ENCODE measurements at places on chromosomes 2 and 18.

- DNase-seq = no peak
Observed at GRCh38 chr2:11161747-11162146, 6.5 kb downstream of the SLC66A3 start.

- no peak for DNase-seq
Observed at GRCh38 chr2:27496357-27497287, at the start of gene GCKR. Gene GCKR (plus strand): TSS chr2:27496839. CDS start chr2:27496905, 66 bp downstream.

DNA sequence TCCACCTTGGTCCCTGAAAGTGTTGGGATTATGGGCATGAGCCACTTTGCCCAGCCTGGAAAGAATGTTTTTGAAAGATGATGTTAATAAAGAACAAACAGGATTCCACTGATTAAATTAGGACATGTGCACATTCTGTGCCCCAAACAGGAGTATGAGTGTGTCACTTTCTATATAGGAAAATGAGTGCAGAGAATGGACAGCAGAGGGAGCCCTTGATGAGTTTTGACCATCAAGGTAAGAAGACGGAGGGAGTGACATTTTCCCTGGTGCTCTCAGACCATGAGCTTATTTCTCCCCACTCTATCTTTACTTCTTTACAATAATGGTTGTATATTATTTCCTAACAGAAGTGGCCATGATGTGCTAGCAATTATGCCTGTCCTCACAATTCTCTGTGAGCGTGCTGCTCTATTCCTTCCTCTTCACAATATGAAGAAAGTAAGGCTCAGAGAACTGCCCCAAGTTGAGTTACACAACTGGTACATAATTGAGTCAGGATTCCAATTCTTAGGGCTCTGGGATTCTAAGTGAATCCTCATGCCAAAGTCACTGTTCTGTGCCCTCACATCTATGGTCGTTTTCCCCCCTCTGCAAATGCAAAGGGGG, 20.6 kb downstream of the RPL37A start:
- DNase-seq = peak; percentile 71

DNA sequence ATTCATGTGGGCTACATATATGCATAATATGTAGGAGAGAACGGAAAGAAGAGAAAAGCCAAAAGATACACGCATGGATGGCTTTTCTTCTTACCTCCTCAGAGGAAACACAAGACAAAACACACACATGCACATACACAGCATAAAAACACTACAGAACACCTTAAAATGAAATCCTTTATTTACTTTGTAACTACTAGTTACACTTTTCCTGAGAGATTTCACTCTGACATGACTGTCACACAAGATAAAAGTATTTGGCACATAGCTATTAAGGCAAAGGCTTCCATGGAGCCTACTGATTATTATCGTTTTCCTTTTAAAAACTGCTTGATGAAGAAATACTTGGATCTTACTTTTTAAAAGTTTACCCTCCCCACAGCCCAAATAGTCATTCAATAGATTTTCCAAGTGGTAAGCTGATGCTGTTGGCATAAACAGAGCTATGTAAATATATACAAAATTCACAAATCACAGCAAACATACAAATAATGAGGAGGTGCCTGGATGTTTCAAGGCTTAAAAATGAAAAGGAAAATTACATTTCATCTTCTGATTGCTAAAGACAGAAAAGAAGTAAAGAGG, 8.6 kb downstream of the ZEB2 start:
- DNase-seq = no peak

DNA sequence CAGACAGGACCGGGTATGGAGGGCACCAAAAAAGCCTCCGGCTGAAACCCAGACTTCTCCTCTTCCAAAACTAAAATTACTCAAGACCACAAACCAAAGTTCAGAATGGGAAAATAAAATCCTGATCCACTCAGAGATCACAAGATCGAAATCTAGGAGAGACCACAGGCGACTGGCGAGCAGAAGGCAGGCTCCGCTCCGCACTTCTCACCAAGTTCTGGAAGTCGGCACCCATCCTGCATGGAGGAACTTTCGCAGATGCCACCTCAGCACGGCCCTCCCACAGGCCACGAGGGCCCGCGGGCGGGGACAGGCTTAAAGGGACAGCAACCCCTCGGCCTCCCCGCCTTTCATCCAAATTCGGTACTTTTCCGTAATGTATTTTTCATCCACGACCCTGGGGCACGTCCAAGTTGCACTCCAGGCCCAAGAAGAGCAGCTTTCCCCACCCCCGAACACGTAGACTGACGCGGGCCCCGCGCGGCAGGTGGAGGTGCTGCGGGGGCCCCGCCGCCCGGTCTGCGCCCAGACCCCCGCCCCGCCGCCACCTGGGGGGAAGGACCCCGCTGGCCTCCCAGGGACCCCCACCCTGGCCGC, 43.7 kb downstream of the HDLBP start:
- no peak for DNase-seq

DNA sequence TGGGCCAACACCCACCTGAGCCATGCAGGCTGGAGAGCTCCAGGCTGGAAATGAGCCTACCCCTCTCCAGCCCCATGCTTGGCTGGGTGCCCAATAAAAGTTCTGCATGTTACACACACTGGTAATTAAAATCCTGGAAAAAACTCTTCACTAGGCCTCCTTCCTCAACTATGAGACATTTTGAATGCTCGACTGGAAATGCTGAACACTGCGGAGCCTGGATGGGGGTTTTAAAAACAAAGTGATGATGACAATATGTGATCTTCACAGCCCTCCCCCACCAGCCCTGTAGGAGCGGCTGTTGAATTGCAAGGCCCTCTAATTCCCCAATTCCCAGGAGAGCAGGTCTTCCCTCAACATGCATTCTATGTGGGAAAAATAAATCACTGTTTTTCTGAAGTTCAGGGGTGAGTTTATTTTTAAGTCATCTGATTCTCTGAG, 179.2 kb downstream of the TTC32 start:
- DNase-seq = no peak

GRCh38 chr2:147659051-147659450, 185.8 kb upstream of the ACVR2A start:
- DNase-seq = no peak

GRCh38 chr2:36296798-36297197, 58.8 kb upstream of the CRIM1 start:
- DNase-seq = no peak

DNA sequence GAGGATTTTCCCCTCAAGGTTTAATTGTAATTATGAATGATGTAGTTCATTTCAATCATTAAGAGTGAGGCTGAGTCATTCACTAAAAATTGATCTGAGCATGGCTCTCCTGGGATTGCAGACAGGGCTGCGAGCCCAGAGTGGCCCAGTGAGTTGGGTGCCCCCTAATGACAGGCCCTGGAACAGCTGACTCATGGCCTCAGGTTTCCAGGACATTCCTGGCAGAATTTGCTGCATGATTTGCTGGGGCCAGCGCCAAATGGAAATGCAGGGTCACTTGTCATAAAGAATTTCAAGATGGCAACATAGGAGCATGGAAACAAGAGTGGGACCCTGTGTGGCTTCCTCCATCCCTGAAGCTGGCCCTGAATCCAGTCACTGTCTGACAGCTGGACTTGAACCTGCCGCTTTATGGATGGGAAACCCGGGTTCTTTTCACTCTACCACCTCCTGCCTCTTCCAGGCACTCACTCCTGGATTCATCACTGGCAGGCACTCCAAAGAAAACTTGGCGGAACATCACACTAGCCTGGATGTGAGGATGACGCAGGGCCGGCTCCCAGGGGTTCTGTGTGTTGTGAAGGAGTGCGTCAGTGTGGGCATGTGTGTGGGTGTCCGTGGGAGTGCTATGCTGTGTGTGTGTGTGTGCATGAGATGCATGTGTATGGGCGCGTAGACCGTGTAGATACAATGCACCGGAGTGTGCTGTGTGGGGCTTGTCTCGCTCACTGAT, 15.2 kb downstream of the OTOF start:
- DNase-seq = no peak

DNA sequence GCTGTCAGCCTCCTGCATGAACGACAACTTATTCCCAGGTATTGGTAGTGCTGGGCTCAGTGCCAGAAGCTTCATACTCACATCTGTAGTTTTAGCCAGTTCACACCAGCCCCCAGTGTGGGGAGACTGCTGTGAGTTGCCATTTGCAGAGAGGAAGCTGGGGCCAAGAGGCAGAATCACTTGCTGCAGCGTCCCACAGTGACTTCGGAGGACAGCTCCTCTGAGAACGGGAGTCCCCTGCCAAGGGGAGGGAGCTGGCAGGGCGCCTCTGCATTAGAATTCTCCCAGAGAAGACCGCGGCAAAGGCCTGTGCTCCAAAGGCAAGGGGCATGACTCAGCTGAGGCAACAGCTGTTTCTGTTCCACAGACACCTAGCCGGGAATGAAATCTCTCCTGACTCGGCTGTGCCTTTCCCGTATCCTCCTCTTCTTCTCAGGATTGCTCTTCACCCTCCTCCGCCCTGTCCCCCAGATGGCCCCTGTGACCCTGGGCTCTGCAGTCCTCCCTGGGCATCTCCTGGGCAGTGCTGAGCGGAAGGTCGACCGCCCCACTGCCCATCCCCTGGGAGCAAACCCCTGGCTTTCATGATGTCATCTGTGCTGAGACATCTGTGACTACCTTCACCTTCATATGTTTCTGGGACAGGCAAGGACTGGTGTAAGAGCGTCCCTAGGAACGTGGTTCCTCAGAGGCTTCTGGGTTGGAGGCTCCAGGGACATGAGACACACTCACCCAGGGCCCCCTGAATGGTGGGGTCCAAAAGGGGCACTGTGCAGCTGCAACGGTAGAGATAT, 18.0 kb downstream of the MAL start:
- DNase-seq = peak; percentile 71

- DNase-seq = no peak
Observed at GRCh38 chr2:199682001-199682400, 169.0 kb downstream of the FTCDNL1 start.

GRCh38 chr2:230323385-230324106, 3.4 kb upstream of the SP140L start:
- no peak for DNase-seq

- DNase-seq = no peak
Observed at GRCh38 chr2:104521247-104521646, 332.7 kb upstream of the POU3F3 start.

DNA sequence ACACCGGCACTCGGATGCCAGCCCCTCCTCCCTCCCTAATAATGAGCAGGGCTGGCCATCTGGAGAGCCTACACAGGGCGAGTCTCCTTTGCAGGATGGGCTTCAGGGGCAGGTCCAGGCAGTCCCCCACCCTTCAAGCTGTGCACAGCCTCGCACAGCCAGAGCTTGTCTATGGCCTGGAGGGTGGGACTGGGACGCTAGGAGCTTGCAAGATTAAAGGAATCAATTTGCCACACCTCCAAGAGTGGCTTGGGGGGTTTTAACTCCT, 43.9 kb upstream of the OTOF start:
- no peak for DNase-seq

DNA sequence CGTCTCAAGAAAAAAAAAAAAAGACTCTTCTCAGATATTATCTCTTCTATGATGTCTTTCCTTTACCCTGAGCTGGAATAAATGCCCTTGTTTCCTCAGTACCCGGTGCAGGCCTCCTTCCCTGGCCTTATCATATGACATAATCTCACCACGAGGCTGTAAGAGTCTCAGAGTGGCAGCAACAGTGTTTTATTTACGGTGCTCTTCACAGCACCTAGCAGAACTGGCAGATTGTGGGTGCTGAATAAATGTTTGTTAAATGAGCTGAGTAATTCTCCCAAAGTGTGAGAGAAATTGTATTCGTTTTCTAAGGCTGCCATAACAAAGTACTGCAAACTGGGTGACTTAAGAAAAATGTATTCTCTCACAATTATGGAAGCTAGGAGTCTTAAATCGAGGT, 82.8 kb upstream of the CD28 start:
- DNase-seq = no peak

GRCh38 chr2:2493496-2493895, 162.4 kb upstream of the MYT1L start:
- DNase-seq = no peak

DNA sequence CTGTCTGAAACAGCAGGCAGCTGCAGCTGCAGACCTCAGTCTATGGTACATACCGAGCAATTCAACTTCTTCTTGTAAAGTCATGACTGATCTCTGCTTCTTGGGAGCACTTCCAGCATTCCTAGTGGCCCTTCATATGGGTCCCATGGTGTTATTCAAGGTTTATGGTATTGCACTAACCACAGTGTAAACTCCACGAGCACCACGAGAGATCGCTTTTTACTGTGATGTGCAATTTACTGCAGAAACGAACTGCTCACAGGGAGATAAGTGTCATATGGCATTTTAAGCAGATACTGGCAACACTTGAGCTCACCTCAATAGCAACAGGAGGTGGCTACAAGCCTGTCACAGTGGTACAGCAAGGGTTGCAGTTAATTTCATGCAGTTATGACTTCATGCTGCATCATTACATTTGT, 38.6 kb upstream of the SH3BP4 start:
- DNase-seq = no peak

GRCh38 chr18:75047240-75047961, 161.5 kb downstream of the PTGR3 start:
- DNase-seq = no peak

DNA sequence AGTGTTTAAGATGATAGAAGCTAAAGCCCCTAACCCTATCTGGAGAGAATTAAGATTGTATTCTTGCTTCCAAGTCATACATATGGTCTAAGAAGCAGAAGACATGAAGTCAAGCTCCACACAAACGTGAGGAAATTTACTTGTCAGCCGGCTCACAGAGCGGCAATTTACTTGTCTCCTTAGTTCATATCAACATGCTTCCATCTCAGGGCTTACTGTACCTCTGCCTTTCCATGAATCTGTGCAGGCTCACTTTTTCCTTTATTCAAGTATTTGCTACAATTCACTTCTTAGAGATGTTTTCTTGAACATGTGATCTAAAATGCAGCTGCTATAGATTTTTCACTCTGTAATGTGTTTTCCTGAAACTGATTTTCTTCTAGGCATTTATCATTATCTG, 1386.4 kb downstream of the LRP1B start:
- no peak for DNase-seq

DNA sequence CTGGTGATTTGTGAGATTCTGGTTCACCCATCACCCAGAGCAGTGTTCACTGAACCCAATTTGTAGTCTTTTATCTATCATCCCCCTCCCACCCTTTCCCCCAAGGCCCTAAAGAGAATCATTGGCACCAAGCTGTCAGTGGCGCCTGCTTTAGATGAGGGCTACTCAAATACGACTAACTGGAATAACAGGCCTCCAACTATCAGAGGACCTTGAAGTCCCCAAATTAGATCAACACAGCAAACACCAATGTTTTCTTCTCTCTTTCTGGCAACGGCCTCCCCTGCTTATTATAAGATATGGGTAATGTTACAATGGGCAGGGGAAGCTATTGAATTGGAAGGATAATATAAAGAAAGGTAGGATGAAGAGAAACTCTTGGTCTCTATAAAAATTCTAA, 232.3 kb downstream of the SCG2 start:
- no peak for DNase-seq

DNA sequence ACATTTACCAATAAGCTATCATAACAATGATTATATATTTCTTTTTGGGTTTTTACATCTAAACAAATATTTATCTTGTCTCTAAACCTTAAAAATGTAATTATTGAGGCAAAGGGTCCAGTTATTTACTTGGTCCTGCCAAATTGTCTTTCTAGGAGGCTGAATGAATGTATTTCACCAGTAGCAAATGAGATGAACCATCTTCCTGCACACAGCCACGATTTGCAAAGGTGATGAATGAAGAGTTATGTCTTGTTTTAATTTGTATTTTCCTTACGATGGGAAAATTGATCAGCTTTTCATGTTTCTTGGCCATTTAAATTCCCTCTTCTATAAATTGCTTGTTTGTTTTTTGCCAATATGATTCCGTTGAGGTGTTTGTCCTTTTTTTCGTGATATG, 1.4 kb downstream of the SP100 start:
- DNase-seq = no peak

Measured in SHP77 treated with DMSO at 0.1 percent for 48 hours (cell line).